Upper lobe of right lung (tissue), 1 donor: ENCODE measurements at places on chromosomes 1 and 21.

GRCh38 chr1:161193561-161194235, 5.2 kb downstream of the ADAMTS4 start:
- DNase-seq, result no peak

DNA sequence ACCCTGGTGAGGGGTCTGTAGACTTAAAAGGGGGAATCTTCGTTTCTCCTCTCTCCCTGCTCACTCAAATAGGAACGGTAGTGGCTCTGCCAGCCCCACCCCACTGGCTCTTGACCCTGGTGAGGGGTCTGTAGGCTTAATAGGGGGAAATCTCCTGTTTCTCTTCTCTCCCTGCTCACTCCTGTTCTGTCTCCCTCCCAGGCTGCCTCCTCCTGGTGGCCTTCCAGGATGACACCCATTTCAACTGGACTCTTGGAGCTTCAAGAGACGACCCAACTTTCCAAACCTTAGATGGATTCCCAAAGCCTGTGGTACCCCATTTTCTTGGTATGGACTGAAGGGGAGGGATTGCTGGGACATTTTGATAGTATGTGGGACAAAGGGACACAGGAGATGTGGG, 1.4 kb upstream of the EPHB2 start:
- DNase-seq, result no peak

DNA sequence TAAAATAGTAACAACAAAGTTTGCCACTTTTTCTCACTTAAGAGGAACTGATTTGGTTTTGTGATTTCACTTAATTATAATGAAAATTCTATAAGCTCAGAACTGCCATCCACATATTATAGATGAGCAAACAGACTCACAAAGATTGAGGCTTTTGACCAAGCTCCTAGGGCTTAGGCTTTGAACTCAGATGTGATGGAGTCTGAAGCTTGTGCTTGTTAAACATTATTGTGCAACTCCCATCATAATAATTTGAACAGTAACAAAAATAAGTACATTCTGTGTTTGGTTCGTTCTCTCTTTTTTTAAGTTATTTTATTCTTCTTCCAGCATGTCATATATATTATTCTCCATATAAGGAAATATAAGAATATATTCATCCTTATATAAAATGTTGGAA, 403.4 kb downstream of the PTPRC start:
- DNase-seq, result no peak

- peak; percentile 51 for DNase-seq
Observed at GRCh38 chr1:17998889-17999288, 108.7 kb upstream of the IGSF21 start.

GRCh38 chr1:93865253-93865652, 13.8 kb downstream of the DNTTIP2 start:
- no peak for DNase-seq

DNA sequence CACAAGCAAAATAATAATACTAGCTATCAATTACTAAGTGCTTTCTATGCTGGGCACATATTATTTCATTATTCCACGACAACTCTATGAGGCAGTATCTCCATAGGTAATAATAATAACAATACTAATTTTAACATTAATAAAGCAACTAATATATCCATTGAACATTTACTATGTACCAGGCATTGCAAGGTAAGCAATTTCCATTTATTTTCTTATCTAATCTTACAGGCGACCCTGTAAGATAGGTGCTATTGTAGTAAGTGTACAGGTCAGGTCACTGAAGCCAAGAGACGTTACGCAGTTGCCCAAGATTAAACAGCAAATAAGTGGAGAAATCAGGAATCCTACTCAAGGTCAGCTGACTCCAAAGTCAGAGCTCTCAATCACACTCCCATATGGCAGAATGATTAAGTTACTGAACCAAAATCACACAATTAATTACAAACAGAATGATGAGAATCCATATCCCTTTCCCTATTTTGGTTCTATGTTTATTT, 198.4 kb downstream of the SLC45A1 start:
- no peak for DNase-seq

GRCh38 chr1:59577774-59578173, 237.0 kb upstream of the HOOK1 start:
- no peak for DNase-seq
